Head of caudate nucleus (tissue), 42 donors: ENCODE measurements at places on chromosomes 5 and 9.
A peak's percentile ranks its signal among the peaks of the same experiment; 100 is the strongest.

GRCh38 chr9:78927099-78927940 lies 630.4 kb downstream of the PSAT1 start:
- DNase-seq: no peak

- no peak for DNase-seq
Observed at GRCh38 chr9:78830301-78830700, 533.4 kb downstream of the PSAT1 start.

DNA sequence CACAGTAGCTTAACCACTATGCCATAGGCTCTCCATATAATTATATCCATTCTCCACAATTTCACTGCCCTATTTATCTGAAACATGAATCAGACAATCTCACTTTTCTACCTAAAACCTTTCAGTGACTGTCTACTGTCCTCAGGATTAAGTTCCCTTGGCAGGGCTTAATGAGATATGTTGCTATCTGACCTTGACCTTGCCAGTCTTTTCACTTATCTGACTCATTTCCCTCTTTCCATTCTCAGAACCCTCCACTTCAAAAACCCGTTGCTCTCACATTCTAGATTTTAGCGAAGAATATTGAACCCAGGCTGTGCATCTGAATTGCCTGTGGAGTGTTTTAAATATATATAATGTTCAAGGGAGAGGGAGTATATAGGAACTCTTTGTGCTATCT lies 452.1 kb upstream of the MPDZ start:
- DNase-seq: no peak

DNA sequence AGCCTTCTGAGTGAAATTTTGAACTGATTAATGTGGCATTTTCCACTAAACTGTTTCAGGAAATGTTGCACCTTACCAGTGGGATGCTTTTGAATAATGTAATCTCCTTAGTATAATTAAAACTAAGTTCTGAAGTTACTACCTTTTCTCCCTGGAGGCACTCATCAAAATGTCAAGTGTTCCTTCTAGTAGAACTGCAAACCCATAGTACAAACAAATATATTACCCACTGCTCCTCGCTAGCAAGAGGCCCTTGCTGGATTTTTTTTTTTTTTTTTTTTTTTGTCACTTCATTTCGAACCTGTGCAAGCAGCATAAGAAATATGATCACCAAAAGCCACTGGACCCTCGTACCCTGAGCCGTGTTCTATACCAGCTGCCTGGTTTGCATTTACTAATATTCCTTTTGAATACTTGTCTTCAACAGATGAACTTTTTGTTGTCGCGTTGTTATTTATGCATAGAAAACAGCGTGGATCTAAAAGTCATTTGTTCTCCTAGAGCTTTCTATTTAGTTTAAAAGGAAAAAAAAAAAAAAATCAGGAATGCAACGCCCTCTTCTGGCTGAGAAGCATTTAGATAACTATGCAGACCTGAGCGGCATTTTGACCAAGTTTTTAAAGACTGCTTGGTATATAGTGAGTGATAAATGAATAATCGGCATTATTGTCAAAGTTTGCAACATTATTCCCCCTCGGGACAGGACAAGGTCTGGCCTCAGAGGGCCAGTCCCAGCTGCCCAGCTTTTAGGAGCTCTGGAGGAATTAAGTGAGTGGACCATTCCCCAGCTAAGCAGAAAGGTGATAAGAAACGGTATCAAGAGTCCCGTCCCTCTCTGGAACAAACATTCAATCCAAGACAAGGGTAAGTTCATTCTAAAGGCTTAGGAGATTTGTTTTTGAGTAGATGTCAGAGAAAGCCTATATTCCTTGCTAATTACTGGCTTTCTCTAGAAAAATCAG lies 162.5 kb upstream of the KIF2A start:
- DNase-seq: no peak

DNA sequence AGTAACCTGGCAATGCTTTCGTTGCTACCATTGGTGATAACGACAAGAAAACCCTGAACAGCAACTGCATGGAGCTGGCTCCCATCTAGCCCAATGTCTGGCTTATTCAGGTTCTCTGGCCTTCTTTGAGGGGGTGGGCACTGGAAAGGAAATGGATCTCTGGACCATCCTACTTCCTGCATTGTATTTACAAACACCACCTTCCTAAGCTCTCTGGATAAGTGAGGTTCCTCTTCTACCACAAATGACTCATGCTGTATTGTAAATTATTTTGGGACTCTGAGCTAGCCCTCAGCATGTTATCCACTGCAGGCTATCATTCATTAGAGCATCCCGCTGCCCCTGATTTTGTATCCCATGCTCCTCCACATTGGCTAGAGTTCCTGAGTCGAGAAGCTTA lies 136.9 kb upstream of the KLF9 start:
- DNase-seq: no peak

GRCh38 chr5:147832541-147832940 lies 1.1 kb upstream of the SPINK1 start:
- no peak for DNase-seq

- no peak for DNase-seq
Observed at GRCh38 chr5:115472271-115473025, 72.1 kb downstream of the FEM1C start.

DNA sequence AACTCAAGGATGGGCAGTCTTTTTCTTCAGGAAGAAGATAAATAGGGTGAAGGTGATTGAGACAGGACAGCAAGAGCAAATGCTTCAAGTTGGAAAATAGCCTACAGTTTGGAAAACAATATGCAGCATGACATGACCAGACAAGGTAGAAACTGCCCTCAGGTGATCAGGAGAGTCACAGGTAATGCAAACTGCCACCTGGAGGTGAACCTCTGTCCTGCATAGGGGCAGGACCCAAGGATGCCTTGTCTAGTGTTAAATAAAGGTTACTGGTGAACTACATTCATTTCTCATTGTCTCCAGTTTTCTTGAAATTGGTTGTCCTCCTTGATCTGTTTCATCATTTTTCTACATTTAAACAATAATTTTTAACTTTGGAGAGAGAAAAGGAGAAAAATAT lies 232.1 kb downstream of the SEMA5A start:
- no peak for DNase-seq

DNA sequence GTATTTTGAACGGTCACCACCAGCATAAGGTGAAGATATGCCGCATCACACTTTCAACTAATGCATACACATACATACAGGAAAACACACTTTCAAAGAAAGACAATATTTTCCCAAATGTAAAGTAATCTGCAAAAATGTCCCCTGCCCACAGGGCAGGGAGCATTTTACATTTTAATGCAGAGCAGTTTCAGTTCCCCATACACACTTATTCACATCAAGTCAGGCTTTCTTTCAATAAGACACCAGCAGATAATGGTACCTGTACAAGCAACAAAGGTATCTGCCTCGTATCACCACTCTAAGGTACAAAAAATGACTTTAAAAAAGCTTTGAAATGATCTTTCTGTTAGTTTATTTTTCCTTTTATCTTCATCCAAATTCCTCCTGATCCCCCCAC lies 247.1 kb upstream of the CCNG1 start:
- no peak for DNase-seq

DNA sequence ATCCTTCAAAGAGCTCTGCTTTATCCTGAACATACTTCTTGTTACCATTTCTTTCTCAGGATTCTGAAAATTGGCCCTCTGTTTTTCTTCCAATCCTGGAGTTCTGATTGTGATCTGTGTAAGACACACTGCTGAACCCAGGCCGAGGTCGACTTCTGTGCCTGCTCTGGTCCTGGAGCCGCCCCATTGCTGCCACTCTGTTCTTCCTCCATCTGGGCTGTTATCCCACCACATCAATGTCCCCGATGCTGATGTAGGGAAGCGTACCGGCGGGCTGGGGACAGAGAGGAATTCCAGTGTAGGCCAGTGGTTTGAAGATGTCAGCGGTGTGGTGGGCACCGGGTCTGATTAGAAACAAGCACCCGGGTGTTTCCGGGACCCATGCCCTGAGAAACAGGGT lies 102.5 kb downstream of the LIFR start:
- no peak for DNase-seq

DNA sequence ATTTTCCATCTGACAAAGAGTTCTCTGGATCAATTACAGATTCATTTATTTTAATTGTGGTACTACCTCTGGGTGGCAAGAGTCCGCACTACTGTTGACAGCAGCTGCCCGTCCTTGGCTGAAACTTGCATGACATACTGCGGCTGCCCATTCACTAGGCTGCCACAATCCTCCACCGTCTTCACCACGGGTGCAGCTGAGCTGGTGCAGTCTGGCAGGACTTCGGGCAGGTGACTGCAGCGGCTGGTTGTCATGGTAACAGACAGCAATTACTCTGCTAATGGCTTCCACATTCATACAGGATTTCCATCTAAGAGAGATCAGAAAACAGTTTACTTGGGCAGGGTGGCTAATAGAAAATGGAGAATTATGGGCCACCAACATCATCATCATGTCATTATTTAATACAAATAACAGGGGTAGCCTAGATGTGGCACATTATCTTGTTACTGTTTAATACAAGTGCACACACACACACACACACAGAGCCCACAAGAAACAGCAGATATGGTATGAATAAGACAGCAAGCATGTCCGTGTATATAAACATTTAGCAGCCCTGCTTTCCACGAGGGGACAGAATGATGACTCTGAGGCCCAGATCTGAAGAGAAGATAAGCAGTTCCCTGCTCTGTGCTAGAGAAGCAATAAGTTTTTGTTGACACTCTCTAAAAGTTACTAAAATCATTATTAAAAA lies 112.3 kb downstream of the MARCHF3 start:
- peak; percentile 55 for DNase-seq

DNA sequence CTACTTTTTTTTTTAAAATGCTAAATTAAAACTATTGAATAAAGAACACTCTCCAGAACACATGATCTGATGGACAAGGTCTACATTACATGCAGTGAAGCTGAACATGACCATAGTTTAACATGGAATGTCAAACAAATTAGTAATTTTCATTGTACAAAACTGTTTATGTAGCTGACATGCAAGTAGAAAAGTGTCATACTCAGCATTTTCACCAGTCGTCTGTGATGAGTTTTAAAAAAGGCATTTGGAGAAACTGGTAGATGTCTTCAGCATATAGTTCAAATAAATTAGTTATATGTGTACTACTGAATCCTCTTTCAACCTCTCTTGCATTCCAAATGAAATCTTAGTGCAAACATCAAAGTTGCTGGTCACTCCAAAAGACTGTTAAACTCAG lies 301.9 kb downstream of the FER start:
- no peak for DNase-seq

DNA sequence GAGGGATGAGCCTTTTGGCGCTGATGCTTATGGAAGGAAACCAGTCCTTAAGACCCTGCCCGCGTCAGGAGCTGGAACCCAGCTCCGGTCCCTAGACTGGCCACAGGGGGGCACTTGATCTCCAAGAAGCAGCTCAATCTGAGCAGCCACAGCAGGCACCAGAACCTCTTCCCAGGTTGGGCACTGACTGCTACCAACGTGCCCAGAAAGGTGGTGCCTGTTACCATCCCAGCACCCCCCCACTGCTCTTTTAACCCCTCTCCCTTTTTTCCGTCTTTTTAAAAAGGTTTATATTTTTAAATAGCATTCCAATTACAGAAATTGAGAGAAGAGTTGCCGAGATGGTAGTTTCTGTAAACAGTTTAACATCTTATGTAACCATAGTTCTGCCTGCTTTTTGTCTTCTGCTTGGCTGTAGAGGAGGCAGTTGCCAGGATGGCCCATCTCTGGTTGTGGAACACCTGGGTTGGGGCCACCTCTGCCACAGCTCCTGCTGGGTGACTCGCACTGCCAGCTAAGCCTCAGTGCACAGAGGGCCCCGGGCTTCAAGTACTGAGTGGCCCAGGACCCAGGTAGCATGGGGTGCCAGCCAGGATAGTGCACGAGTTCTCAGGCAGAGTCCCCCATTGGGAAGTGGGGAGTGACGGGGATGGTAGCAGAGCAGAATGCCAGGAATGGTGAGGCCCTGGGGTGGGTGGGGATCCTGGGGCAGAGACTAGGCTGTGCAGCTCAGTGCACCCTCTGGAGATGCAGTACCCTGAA lies 62.8 kb downstream of the PFDN1 start:
- DNase-seq: peak; percentile 79

GRCh38 chr9:106958955-106959657 lies 96.1 kb downstream of the ZNF462 start:
- DNase-seq: no peak

DNA sequence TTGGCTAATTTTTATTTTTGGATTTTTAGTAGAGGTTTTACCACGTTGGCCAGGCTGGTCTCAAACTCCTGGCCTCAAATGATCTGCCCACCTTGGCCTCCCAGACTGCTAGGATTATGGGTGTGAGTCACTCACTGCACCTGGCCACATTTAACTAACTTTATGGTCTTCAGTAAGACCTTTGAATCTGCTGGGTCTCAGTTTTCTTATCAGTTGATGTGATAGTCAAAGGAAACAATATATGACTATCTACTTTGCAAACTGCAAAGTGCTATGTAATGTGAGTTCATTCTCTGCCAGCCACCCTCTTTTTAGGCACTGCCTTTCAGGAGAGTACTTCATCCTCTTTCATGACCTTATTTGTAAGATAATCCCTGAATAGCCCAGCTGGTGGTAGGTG lies 474.7 kb downstream of the PDE4D start:
- DNase-seq: no peak

- DNase-seq: no peak
Observed at GRCh38 chr5:60545551-60545950, 154.4 kb downstream of the DEPDC1B start.

GRCh38 chr9:105861972-105862371 lies 167.6 kb downstream of the TMEM38B start:
- DNase-seq: no peak

DNA sequence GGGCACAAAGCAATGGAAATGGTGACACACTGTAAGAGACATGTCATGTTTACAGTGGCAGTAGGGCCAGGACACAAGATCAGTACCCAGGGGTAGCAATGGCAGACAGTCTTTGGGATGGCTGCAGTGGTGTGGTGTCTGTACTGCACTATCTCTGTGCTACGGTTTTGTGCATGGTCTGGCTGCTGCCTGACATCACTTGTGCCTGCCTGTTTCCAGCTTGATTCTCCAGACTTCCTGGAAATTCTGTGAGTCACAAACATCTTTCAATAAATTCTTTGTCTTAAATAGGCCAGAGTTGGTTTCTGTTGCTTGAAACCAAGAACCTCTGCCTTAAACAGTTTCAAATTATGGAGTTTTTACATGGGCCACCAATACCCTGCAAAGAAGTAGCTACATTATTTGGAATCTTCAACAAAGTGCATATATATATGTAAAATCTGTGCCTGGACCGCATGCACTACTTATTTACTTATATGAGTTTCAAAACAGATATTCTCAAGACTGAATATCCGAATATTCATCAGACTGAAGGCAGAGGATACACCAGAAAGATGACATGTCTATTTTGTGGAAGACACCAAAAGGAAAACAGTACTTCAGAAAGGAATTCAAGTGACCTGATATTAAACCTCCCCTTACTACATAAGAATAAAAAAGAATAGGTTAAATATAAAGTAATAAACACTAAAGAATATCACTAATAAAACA lies 188.1 kb downstream of the RFX3 start:
- DNase-seq: no peak

DNA sequence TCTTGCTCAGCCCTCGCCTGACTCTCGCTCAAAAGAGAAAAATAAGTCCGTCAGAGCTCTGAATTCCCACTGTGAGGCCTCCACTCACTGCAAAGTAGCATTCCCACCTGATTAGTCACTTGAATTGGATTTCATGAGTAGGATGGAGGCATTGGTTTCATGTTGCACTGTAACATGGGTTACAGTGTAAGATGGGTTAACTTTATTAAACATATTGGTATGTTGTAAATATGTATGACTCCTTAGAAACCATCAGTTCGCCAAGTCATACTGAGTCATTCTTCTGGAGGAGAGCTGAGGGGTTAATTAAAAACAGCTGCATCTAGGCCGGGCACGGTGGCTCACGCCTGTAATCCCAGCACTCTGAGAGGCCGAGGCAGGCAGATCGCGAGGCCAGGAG lies 93.8 kb upstream of the BNC2 start:
- DNase-seq: no peak

GRCh38 chr5:133679534-133679933 lies 67.2 kb upstream of the FSTL4 start:
- no peak for DNase-seq
